Left renal cortex interstitium (tissue), 4 donors: ENCODE measurements at places on chromosomes 1 and 21.

DNA sequence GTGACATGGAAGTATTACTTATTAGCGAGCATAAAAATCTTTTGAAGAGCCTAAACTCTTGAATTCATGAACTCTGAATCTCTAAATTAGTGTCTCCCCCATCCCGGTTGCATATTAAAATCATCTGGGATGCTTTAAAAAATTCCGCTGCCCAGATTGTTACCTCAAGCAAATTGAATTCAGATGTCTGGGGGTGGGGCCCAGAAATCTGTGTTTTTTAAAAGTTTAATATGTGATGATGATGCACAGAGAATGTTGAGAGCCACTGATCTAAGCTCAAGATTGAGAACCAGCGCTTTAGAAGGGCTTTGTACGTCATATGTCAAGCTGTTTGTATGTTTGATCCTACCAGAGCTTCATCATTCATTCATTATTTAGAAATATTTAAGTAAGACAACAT, 446.8 kb downstream of the NUF2 start:
- DNase-seq: no peak

DNA sequence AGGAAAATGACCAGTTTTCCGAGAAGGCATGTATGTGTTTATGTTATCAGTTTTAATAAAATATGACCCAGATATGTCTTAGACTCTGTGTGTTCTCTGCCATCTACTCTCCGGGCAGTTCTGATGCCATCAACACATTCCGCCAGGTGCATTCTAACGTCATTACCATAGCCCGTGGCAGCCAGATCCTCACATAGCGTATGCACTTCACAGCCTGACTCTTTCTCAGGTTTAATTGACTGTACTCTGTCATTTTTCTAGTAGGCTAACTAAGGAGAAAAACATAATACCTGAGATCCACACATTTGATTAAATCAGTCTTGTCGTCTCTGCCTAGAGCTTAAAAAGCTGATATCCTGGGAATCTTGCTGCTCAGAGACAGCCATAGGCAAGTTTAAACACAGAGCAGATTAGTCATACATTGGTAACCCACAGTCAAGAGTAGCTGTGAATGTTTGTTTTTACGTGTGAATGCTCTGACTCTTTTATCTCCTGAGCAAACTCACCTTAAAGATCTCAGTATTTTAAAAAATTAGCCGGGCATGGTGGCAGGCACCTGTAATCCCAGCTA, 175.9 kb downstream of the GREM2 start:
- no peak for DNase-seq

- no peak for DNase-seq
Measured at GRCh38 chr1:6162773-6163172, 17.3 kb downstream of the CHD5 start.

DNA sequence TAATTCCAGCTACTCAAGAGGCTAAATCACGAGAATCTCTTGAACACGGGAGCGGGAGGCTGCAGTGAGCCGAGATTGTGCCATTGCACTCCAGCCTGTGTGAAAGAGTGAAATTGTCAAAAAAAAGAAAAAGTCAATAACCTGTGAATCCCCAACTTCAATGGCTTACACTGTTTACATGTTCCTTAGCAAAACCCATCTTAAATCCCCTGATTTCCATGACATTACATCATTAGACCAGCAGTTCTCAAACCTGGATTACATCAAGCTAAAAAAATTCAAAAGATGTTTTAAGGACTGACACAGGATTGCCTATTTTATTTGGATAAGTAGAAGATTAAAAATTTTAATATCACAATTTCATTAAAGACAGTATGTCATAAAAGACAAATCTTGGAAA, 12.4 kb downstream of the GPBP1L1 start:
- no peak for DNase-seq

GRCh38 chr1:201286445-201286844, 3.1 kb downstream of the PKP1 start:
- no peak for DNase-seq

DNA sequence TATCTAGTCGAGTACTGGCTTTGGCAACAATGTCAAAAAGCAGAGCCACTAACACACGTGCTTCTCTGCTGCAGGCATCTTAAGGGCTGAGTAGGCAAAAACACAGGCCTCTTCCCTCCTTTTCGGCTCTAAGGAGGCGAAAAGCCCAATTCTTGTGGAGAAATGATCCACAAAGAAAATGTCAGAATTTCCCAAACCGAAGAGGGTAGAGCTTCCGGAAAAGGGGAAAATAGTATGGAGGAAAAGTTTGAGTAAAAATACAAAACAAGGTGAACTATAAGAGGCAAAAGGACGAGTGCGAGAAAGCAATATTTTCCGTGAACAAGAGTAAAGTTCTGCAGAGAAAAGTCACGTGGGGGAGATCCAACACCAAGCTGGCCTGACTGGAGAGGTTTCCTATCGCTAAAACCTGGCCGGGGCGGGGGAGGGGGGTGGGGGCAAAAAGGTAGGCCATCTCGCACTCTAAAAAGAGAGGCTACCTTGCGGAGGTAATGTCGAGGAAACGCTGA, 551 bp downstream of the ZRANB2 start:
- peak; percentile 11 for DNase-seq

GRCh38 chr1:99745061-99745460, 21.4 kb downstream of the FRRS1 start:
- no peak for DNase-seq

GRCh38 chr1:197737916-197738315, 37.4 kb downstream of the DENND1B start:
- DNase-seq: no peak

- no peak for DNase-seq
Measured at GRCh38 chr1:24009406-24009805, 29.3 kb upstream of the SRSF10 start.

DNA sequence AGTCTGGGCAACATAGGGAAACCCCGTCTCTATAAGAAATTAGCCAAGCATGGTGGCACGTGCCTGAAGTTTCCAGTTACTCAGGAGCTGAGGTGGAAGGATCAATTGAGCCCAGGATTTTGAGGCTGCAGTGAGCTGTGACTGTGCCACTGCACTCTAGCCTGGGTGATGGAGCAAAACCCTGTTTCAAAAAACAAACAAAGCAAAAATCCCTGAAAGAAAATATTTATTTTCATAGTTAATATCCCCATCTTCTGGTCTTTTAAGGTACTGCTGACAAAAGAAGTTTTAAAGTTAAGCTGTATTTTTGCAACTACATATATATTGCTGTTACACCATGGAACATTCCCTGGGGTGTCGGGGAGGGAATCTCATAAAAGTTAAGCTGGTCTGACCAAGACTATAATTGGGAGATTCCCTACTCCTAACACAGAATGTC, 26.0 kb downstream of the VAMP4 start:
- DNase-seq: peak; percentile 8

DNA sequence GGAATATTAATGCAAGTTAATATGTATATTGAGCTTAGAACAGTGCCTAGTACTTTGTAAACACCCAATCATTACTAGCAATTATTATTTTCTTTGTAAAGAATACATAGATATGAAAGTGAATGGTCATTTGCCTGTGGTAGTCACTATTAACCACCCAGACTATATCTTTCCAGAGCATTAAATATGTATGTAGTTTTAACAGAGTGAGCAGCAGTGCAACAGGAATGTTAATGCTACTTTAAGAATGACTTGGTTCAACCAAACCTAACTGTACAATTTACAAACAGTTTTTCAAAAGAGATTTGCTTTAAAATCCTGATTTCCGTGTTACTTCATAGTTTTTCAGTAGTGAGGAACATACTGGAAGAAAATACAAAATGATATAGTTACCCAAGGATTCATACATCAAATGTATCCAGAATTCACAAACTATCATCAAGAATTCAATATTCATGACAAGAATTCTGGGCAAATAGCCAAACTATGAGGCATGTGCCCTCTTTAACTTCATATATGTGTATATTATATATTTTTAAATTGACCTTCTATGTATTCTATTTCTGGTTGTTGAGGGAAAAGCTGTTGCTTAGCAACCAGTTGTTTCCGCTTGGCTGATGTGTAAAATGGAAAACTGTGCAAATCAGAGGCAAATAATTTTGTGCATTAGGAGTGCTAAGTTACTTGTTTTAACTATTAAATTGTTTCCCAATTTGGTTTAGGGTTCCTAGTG, 34.9 kb upstream of the IVNS1ABP start:
- DNase-seq: no peak

GRCh38 chr1:33048426-33048825, 11.7 kb upstream of the AK2 start:
- DNase-seq: no peak

DNA sequence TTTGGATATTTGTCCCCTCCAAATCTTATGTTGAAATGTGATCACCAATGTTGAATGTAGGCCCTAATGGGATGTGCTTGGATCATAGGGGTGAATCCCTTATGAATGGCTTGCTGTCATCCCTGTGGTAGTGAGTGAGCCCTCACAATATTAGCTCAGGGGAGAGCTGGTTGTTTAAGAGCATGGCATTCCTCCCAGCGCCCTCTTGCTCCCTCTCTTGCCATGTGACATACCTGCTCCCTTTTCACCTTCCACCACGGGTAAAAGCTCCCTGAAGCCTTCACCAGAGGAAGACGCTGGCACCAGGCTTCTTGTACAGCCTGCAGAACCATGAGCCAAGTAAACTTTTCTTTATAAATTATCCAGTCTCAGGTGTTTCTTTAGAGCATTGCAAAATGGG, 305.6 kb downstream of the KCTD3 start:
- DNase-seq: no peak

DNA sequence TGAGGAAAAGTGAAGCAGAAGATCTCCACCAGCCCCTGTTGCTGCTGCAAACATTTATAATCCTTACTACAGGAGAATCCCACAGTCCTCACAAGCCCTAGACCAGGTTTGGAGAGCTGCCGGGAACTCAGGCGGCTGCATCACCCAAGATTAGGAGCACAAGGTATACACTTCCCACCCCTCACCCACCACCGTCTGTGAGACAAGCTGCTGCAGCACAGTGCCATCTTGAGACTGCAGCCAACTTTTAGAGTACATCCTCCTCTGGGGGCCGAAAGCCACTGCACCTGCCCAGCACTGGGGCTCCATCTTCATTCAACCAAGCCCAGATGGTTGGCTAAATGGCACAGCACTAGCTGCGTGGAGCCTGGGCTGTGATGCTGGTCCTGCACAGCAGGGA, 13.8 kb downstream of the OLFML3 start:
- no peak for DNase-seq

DNA sequence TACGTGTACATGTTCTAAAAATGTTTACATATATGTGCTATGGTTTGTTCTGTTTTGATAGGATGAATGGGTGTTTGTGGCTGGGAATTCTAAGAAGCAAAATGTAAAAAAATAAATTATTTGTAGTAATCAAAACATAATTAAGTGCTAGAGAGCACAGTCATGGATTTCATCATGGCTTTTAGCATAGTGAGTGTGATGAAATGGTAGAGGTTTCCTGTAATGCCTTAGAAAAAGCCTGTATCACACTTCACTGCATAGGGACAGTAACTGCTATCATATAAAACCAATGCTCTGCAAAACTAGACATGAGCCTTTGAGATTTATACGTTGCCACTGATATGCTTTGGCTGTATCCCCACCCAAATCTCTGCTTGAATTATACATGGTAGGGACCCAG, 99.8 kb downstream of the PTGER3 start:
- no peak for DNase-seq

DNA sequence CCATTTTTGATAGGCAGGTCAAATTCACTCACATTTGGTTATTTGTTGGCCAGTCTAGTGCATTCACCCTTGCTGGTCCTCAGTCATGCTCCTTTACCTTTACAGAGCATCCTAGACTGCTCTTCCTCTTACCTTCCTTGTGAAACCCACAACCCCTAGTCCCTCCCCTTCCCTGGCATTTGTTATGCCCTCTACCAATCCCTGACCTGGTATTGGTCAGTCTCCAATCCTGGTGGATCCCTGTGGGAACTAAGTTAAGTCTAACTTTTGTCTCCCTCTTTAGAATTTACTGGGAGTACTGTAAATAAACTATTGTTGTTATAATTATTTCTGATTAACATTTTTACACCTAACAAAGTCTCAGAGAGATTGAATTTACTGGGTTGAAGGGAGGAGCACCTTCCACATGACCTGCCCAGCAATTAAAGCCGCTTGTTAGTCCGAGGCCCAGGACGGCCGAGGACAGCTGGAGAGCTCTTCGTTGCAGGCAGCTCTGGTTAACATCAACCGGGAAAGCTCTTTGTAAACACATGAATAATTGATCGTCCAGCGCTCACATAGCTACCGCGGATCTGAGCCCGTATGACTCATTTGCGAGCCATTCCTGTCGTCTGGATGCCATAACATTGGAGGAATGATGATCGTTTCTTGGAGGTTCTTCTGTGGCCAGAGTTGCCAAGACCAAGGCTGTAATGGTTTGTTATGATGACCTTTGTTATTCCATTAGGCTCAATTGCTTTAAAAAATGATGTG, 31.9 kb downstream of the MTARC1 start:
- DNase-seq: no peak

DNA sequence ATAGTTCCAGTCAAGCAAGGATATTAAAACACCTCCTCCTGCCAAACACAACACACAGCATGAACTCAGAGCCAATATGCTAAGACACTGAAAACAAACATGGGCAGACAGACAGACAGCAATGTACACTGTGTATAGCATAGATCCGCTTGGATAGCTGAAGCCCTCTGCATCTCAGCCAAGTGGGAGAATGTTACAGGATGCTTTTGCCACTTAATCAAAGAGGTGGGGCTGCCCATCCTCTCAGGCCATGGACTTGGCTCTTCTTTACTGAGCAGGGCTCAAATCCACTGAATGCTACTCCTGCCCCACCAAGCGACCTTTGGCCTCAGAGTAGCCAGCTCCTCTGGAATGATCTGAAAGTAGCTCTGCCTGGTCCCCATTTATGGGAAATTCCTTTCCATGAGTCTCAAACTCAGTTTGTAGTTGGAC, 64.7 kb upstream of the NGF start:
- DNase-seq: no peak

DNA sequence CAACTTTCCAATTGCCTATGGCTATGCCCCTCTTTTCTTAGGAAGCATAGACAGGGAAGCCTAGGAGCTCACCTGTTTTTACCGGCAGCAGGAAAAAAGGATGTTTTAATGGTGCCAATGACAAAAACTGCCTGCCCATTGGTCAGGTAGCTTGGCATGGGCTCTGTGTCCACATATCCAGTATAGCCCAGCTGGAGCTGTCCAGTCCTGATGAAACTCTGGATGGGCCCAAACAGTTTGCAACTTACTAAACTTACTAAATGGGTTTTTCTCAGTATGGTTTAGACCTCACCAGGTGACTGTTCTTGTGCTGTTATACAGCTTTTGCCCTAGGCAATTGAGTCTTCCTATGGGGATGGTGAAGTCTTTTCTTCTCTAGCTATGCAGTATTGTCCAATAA, 711.2 kb downstream of the AMY1C start:
- no peak for DNase-seq

- no peak for DNase-seq
Measured at GRCh38 chr1:181676269-181676668, 193.0 kb downstream of the CACNA1E start.

GRCh38 chr1:204940591-204940990, 69.9 kb downstream of the NFASC start:
- no peak for DNase-seq
